Smooth muscle cell of the brain vasculature (primary cell): ENCODE measurements at places on chromosomes 3 and 15.
A peak's percentile ranks its signal among the peaks of the same experiment; 100 is the strongest.

- DNase-seq, result no peak
Measured at GRCh38 chr3:101876142-101876541, 26.8 kb downstream of the NFKBIZ start.

DNA sequence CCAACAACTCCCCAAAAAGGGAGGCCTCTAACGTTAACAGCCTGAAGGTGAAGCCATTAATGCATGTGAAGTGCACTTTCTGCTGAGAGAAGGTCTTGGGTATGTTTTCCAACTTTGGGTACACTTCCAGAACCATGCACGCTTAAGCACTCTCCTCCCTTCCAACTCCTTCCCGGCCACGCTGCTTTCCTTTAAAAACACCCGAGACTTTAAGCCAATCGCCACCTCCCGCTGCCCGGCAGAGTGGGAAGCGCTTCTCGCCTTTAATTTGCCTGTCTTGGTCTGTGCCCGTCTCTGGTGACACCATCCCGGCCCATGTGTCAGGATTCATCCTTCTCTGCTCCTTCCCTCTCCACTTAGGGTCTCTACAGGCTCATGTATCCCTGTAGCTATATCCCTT lies 35.3 kb downstream of the ITGB5 start:
- DNase-seq, result no peak

GRCh38 chr3:13106308-13107001 lies 33.2 kb upstream of the IQSEC1 start:
- no peak for DNase-seq

GRCh38 chr15:63332367-63333124 lies 49.1 kb downstream of the CA12 start:
- peak; percentile 59 for DNase-seq
